ENCODE measurements at places on chromosomes 6 and 20. TPM values are rescaled to one million over a fixed set of nuclear protein-coding genes. Genes with fewer than 3 reads are reported as not detected.

CNKSR3 gene
- 1.2 TPM for polyA plus RNA-seq

HSPA12B gene
- polyA plus RNA-seq: 3.5 TPM

C6orf132 gene
- 33.8 TPM for polyA plus RNA-seq

TMC2 gene
- not detected for polyA plus RNA-seq

RNF217 gene
- polyA plus RNA-seq: 2.0 TPM

ZFP57 gene
- 0.85 TPM for polyA plus RNA-seq

CSNK2B gene
- polyA plus RNA-seq: 147 TPM

NFATC2 gene
- 0.27 TPM for polyA plus RNA-seq

LIN28B gene
- 14.2 TPM for polyA plus RNA-seq

PROCR gene
- polyA plus RNA-seq: 54.4 TPM

CFB gene
- polyA plus RNA-seq: 0.09 TPM

MRPS10 gene
- polyA plus RNA-seq: 13.2 TPM

RWDD2A gene
- polyA plus RNA-seq: 1.5 TPM

KCNK15 gene
- polyA plus RNA-seq: 0.33 TPM

FNDC1 gene
- 0.14 TPM for polyA plus RNA-seq

OR2H1 gene
- not detected for polyA plus RNA-seq

RSPO3 gene
- 0.02 TPM for polyA plus RNA-seq

GLP1R gene
- polyA plus RNA-seq: 2.7 TPM

C6orf141 gene
- polyA plus RNA-seq: 7.6 TPM

ACTL10 gene
- polyA plus RNA-seq: 0.20 TPM

WFDC10B gene
- 0.36 TPM for polyA plus RNA-seq

C20orf141 gene
- not detected for polyA plus RNA-seq

LHFPL5 gene
- 0.03 TPM for polyA plus RNA-seq
